SJSA1 (cell line): ENCODE measurements at places on chromosomes 4 and X. TPM values are rescaled to one million over a fixed set of nuclear protein-coding genes. Genes with fewer than 3 reads are reported as not detected.

DNA sequence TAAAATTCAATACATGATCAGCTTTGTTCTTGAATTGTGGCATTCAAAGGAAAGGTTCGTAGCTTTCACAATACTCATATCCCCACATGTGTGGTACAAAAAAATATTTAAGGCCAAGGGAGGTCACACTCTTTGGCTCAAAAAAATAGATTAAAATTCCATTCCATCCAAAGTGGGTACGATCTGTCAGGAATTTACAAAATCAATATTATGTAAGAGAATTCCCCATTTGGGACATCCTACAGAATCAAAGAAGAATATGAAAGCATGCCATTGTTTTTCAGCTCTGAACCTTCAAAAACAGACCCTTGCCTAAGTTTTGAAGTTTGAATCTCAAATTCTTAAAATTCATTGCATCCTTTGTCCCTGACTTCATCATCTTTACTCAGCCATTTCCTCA lies 85.8 kb downstream of the MID1 start:
- H3K27ac ChIP-seq: no peak overlapping the region
- H3K36me3 ChIP-seq: no peaks in the 10 kb centered on the region
- H3K27me3 ChIP-seq: no peaks in the 10 kb centered on the region
- no peak overlapping the region for H3K4me3 ChIP-seq
- peaks cover 14% of the 10 kb centered on the region for H3K4me1 ChIP-seq
- no peak for DNase-seq

DNA sequence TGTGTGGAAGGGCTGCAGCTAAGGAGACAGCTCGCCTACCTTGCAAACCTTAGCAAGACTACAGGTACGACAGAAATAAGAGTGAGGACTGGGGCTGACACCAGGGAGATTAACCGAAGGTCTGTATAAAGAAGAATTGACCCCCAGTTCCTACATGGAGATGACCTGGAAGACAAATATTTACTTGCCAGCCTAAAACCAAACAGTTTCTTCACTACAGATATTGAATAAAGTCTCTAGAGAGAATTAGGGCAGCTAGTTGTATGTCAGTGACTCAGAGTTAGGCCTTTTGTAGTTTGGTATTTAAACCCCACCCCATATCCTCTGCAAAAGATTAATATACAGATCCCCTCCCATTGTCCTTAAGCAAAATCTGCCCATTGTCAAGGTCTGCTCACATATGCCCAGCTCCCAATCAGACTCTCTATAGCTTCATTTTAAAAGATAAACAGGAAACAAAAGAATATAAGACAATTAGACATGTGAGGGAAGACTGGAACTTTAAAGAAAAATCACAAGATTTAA lies 28.1 kb upstream of the FRMPD3 start:
- DNase-seq: no peak
- H3K4me1 ChIP-seq: no peaks in the 10 kb centered on the region
- H3K36me3 ChIP-seq: no peaks in the 10 kb centered on the region

- H3K4me3 ChIP-seq: no peak overlapping the region
- no peak overlapping the region for H3K27ac ChIP-seq
- no peak for DNase-seq
- H3K27me3 ChIP-seq: no peaks in the 10 kb centered on the region
- H3K4me1 ChIP-seq: peaks cover 25% of the 10 kb centered on the region
- peaks cover 67% of the 10 kb centered on the region for H3K36me3 ChIP-seq
Measured at GRCh38 chr4:102578819-102579218, 77.7 kb downstream of the NFKB1 start.

GRCh38 chr4:3043282-3044020 lies 30.9 kb downstream of the HTT-AS start:
- no peaks in the 10 kb centered on the region for H3K36me3 ChIP-seq
- H3K27me3 ChIP-seq: no peaks in the 10 kb centered on the region
- no peak overlapping the region for H3K4me3 ChIP-seq
- DNase-seq: no peak

GRCh38 chrX:110698696-110699095 lies 96.9 kb downstream of the CHRDL1 start:
- no peaks in the 10 kb centered on the region for H3K4me1 ChIP-seq
- no peak overlapping the region for H3K27ac ChIP-seq
- no peaks in the 10 kb centered on the region for H3K27me3 ChIP-seq
- no peak for DNase-seq

- H3K27me3 ChIP-seq: no peaks in the 10 kb centered on the region
- DNase-seq: no peak
- H3K4me1 ChIP-seq: no peaks in the 10 kb centered on the region
- no peak overlapping the region for H3K27ac ChIP-seq
- H3K36me3 ChIP-seq: no peaks in the 10 kb centered on the region
Measured at GRCh38 chr4:88445252-88445651, 11.7 kb upstream of the HERC5 start.

DNA sequence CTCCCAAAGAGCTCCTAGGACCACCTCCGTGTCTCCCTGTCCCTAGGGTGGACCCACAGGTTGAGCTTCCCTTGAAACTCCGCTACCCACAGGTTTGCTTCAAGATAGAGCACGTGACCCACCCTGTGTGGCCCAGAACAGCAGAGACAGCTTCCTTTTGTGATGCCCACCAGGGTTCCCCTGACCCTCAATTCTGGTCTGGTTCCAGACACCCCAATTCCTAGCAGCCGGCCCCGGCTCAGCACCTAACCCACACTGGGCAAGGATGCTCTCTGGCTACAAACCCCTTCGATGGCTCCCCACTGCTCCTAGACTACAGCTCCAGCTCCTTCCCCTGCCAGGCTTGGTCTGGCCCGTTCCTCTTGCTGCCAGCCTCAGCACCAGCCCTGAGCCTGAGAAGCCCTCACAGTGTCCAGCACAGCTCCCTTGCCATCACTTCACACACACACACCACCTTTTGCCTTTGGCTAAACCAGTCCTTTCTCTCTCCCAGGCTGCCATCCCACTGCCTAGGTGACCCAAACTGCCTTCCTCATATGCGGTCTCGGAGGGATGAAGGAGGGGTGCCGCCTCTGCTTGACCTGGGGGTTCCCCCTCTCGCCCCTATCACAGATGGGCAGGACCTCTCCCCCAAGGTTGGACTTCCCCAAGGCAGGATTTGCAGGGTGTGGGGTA lies 6.2 kb downstream of the PNCK start:
- no peak for DNase-seq
- no peaks in the 10 kb centered on the region for H3K4me1 ChIP-seq
- H3K27me3 ChIP-seq: no peaks in the 10 kb centered on the region
- H3K4me3 ChIP-seq: no peak overlapping the region
- no peaks in the 10 kb centered on the region for H3K36me3 ChIP-seq

- DNase-seq: no peak
- no peaks in the 10 kb centered on the region for H3K27me3 ChIP-seq
- no peaks in the 10 kb centered on the region for H3K36me3 ChIP-seq
- H3K4me1 ChIP-seq: no peaks in the 10 kb centered on the region
- H3K4me3 ChIP-seq: no peak overlapping the region
Measured at GRCh38 chrX:21779095-21779494, 21.2 kb upstream of the SMPX start.

DNA sequence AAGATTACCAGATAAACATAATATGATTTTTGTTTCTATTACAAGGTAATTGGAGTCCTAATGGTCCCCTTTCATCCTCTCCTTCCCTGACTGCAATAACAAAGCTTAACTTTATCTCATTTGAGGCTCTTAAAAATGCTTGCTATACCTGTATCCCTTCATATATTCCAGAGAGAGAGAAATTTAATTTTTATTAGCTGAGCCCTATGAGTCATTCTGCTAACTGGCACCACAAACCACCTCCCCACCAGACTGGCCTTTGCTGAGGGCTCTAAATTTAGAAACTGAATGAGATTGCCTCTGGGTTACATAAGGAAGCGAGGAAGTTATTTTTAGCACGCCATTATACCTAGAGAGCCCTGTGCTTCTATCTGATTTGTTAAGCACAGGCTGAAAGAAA lies 27.4 kb downstream of the CBLL2 start:
- no peaks in the 10 kb centered on the region for H3K36me3 ChIP-seq
- peaks cover 16% of the 10 kb centered on the region for H3K4me1 ChIP-seq
- H3K4me3 ChIP-seq: no peak overlapping the region

DNA sequence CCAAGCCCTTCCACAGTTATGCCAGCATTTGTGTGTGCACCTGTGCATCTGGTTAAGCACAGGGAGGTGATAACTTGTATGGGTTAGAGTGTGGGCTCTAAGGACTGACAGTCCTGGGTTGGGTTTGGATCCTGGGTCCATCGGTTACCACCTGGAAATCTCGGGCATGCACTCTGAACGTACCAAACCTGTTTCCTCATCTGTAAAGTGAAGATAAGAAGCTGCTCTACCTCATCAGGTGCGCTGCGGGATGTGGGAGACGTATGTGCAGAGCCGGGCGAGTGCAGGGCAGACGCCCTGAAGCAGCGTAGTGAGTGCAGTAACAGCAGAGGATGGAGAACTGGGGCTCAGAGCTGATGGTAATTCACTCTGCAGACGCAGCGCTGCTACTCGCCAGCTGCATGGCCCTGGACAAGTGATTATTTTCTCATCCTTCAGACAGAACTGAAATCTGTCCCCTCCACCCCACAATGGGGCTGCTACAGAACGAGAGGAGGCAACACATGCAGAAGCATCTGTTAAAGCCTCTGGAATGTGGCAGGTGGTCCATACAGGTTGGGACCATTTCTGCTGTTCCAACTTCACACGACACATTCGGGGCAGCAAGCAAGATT lies 64.4 kb downstream of the HADH start:
- H3K36me3 ChIP-seq: peaks cover 25% of the 10 kb centered on the region
- H3K27me3 ChIP-seq: no peaks in the 10 kb centered on the region
- DNase-seq: no peak
- no peak overlapping the region for H3K4me3 ChIP-seq
- peaks cover 10% of the 10 kb centered on the region for H3K4me1 ChIP-seq
- H3K27ac ChIP-seq: no peak overlapping the region

GRCh38 chr4:1419708-1420107 lies 13.5 kb upstream of the NKX1-1 start:
- H3K4me1 ChIP-seq: no peaks in the 10 kb centered on the region
- no peak overlapping the region for H3K27ac ChIP-seq
- no peak overlapping the region for H3K4me3 ChIP-seq
- no peaks in the 10 kb centered on the region for H3K27me3 ChIP-seq
- no peaks in the 10 kb centered on the region for H3K36me3 ChIP-seq

DNA sequence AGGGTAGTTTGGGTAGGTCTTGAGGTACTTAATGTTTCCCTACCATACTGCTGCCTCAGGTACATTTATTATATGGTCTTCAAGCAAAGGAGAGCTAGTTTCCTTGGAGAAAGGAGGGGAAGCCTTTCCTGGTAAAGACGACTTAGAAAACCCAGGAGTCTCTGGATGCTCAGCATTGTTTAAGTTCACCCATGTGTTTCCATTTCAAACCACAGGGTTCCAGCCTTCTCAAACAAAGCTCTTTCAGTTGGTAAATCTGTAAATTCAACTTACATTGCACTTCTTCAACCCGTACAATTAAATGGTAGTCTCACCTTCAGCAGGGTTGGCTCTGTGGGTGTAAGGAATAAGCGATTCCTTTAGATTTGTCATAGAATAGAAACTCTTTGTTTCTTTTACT lies 111.9 kb upstream of the UNC5C start:
- H3K27ac ChIP-seq: no peak overlapping the region
- H3K4me3 ChIP-seq: no peak overlapping the region
- H3K36me3 ChIP-seq: no peaks in the 10 kb centered on the region
- no peaks in the 10 kb centered on the region for H3K4me1 ChIP-seq
- DNase-seq: no peak
- H3K27me3 ChIP-seq: no peaks in the 10 kb centered on the region

DNA sequence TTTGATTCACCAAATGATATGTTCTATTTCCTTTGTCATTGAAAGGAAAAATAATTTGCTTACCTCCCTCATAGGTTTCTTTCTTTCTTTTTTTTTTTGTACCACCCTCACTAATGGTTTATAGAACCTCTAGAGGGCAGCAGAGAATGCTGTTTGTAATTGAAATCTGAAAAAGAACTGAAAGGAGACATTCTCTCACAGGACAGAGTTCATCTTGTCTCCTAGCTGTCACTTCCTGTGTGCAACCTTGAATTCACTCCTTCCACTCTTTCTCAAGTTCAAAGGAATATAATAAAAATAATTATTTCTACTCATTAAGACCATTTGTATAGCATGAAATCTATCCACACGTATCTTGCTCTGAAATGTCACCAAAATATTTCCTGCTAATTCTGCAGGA lies 51.0 kb downstream of the GUCY1B1 start:
- H3K36me3 ChIP-seq: no peaks in the 10 kb centered on the region
- no peaks in the 10 kb centered on the region for H3K27me3 ChIP-seq
- H3K4me3 ChIP-seq: no peak overlapping the region

DNA sequence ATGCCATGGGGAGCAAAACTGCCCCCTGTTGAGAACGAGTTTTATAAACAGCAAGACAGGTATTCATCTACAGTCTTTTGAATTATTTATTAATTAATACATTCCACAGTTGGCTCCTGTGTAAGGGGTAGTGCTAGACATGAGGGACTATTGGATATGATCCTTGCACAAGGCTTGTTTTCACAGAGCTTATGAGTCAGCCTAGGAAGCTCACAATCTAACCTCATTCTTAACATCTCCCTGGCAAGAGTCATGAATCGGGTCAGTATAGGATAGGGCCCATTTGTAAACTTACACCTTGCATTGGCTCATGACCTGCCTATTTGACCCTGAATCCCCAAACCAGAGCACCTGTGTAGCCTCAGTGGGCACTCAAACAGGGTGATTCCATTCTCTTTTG lies 209.1 kb upstream of the HCCS start:
- peak overlapping the region; percentile 80 for H3K27ac ChIP-seq

DNA sequence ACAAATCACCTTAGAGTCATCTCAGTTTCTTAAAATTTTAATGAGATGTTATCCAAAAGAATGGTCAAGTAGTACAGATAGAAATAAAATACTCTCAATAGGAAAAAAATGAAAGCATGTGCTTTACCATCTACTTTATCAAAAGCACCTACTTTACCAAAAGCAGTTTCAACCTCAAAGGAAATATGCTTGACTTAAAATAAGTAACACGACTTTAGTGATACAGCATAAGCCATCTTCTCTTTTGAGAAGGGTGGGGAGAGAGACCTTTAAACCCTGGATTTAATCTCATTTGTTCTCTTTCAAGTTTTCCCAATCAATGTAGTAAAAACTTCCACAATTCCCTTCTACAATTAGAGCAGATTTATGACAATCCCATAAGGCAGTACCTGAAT lies 26.5 kb downstream of the OTUD4 start:
- DNase-seq: no peak
- H3K4me3 ChIP-seq: no peak overlapping the region
- H3K4me1 ChIP-seq: no peaks in the 10 kb centered on the region
- H3K27ac ChIP-seq: no peak overlapping the region

PCDH7 gene
- 1.2 and 2.1 TPM in 2 replicates for total RNA-seq

ZXDA gene
- 3.8 TPM in 2 replicates for total RNA-seq

NALF2 gene
- total RNA-seq: not detected in 2 replicates

FOXP3 gene
- not detected in 2 replicates for total RNA-seq

ENAM gene
- total RNA-seq: not detected in 2 replicates

SPANXA2 gene
- total RNA-seq: 0.68 TPM in 1 of 2 replicates, not detected in the other

VEGFD gene
- total RNA-seq: not detected in 2 replicates

ATOH1 gene
- not detected in 2 replicates for total RNA-seq
